ENCODE measurements at places on chromosomes 5 and 9.

- H3K27ac ChIP-seq: no peak overlapping the region
- H3K4me3 ChIP-seq: no peak overlapping the region
- no peak for DNase-seq
- no peaks in the 10 kb centered on the region for H3K36me3 ChIP-seq
Measured at GRCh38 chr5:142852416-142853198, 82.4 kb downstream of the ARHGAP26 start.

- H3K4me1 ChIP-seq: no peaks in the 10 kb centered on the region
- H3K36me3 ChIP-seq: no peaks in the 10 kb centered on the region
- no peak overlapping the region for H3K27ac ChIP-seq
- no peak for DNase-seq
Measured at GRCh38 chr9:2928411-2928810, 84.5 kb upstream of the PUM3 start.

DNA sequence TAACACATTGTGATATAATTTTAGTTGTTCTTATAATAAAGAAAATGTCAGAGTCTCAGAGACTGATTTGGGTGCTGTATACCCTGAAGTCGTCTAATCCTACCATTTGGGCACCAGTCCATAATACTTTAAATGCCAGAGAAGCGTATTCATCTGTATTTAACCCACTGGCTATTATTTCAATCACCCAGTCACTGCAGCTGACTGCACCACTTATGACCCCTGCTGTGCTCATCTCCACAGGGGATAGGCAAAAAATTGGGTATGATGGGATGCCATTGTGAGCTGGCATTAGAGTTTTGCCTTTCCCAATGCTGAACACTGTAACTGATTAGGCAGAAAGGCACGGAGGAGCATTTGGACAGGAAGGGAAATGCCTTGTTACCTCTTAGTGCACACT, 599.7 kb downstream of the CAAP1 start:
- H3K27me3 ChIP-seq: no peaks in the 10 kb centered on the region
- DNase-seq: no peak
- no peak overlapping the region for H3K27ac ChIP-seq
- H3K4me1 ChIP-seq: no peaks in the 10 kb centered on the region
- H3K4me3 ChIP-seq: no peak overlapping the region
- no peaks in the 10 kb centered on the region for H3K36me3 ChIP-seq

- peaks cover 8% of the 10 kb centered on the region for H3K36me3 ChIP-seq
- H3K4me1 ChIP-seq: no peaks in the 10 kb centered on the region
- no peak for DNase-seq
- no peaks in the 10 kb centered on the region for H3K27me3 ChIP-seq
- no peak overlapping the region for H3K4me3 ChIP-seq
Measured at GRCh38 chr5:133081036-133081435, 29.2 kb downstream of the HSPA4 start.

- no peak overlapping the region for H3K4me3 ChIP-seq
- no peak overlapping the region for H3K27ac ChIP-seq
- no peaks in the 10 kb centered on the region for H3K27me3 ChIP-seq
- DNase-seq: no peak
- peaks cover 10% of the 10 kb centered on the region for H3K4me1 ChIP-seq
Measured at GRCh38 chr9:136860933-136861873, 4.9 kb downstream of the EDF1 start.

GRCh38 chr5:178416919-178417318, 173.3 kb downstream of the COL23A1 start:
- H3K36me3 ChIP-seq: peaks cover 2% of the 10 kb centered on the region
- H3K4me1 ChIP-seq: peaks cover 10% of the 10 kb centered on the region
- no peaks in the 10 kb centered on the region for H3K27me3 ChIP-seq
- no peak overlapping the region for H3K4me3 ChIP-seq
- no peak overlapping the region for H3K27ac ChIP-seq

GRCh38 chr5:54873691-54874090, 111.7 kb downstream of the ESM1 start:
- H3K4me1 ChIP-seq: no peaks in the 10 kb centered on the region
- no peaks in the 10 kb centered on the region for H3K27me3 ChIP-seq
- H3K27ac ChIP-seq: no peak overlapping the region
- no peak for DNase-seq
- no peak overlapping the region for H3K4me3 ChIP-seq
- no peaks in the 10 kb centered on the region for H3K36me3 ChIP-seq

DNA sequence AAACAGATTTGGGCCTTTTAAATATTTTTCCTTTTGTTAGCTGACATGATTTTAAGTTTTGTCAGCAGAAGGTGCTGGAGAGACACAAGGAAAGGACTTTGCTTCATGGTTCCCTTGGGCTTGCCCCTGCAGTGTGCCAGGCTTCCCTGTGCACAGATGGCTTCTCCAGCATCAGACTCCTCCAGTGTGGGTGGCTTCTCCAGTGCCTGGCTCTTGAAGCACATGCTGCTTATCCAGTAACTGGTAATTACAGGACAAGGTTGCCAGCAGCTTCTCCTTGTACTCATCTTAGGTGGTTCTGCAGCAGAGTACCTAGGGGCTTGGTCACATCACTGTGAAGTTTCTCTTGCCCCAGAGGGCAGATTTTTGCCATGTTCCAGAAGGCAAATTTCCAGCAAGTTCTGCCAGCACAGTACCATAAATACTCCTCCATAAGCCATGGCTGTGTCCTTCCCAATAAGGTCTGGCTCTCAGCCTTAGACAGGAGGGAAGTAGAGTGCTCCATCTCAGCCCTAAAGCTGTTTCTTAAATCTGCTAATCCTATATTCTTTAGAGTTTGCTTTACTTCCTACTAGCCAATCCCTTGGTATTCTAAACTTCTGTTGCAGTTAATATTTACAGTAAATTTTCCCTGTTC, 62.4 kb downstream of the PJA2 start:
- H3K27ac ChIP-seq: no peak overlapping the region
- DNase-seq: no peak
- no peak overlapping the region for H3K4me3 ChIP-seq

DNA sequence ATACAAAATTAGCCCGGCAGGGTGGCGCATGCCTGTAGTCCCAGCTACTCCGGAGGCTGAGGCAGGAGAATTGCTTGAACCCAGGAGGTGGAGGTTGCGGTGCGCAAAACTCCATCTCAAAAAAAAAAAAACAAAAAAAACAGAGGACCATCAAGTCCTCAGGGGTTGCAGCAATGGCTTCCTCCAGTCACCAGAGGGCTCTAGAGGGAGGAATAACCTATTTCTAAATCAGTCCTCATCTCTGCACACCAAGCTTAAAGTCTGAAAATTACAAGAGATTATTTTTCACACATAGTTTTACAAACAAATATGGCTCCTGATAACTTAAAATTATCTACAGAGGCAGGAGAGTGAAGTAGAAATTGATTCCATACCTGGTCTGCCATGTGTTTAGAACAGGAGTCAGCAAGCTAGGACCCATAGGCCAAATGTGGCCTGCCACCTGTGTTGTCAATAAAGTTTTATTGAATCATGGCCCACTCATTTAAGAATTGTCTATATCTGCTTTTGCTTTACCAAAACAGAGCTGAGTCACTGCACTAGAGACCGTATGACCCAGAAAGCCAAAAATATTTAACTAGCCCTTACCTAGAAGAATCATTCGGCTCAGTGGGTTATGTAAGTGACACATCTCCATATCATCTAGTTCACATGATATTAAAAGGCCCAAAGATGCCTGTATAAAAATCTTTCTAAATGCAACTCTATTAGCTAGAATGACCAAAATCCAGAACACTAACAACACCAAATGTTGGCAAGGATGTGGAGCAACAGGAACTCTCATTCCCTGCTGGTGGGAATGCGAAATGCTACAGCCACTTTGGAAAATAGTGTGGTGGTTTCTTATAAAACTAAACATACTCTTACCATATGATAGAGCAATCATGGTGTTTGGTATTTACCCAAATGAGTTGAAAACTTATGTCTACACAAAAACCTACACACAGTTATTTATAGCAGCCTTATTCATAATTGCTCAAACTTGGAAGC, 207.7 kb downstream of the FRMD3 start:
- no peak overlapping the region for H3K27ac ChIP-seq
- no peak overlapping the region for H3K4me3 ChIP-seq
- no peaks in the 10 kb centered on the region for H3K36me3 ChIP-seq
- H3K27me3 ChIP-seq: no peaks in the 10 kb centered on the region

DNA sequence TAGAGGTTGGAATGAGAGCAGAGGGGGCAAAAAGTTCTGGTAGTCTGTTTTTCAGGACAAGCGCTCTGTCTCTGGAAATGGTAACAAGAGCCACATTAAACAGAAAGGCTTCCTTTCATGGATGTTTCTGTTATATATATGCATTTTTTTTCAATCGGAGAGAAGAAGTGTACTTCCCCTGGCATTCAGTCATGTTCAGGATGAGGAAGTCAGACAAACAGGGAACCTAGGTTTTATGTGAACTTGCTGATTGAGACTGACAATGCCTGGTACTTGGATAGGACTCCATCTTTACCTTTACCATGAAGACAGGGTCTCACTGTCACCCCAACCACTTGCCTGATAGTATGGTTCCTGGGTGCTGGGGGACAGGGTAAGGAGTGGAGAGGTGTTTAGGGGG, 30.1 kb upstream of the ZBED3 start:
- H3K27me3 ChIP-seq: no peaks in the 10 kb centered on the region
- H3K27ac ChIP-seq: no peak overlapping the region
- no peaks in the 10 kb centered on the region for H3K4me1 ChIP-seq
- H3K36me3 ChIP-seq: no peaks in the 10 kb centered on the region
- no peak for DNase-seq
- H3K4me3 ChIP-seq: no peak overlapping the region

- H3K4me3 ChIP-seq: no peak overlapping the region
- peaks cover 2% of the 10 kb centered on the region for H3K27me3 ChIP-seq
- H3K4me1 ChIP-seq: peaks cover 20% of the 10 kb centered on the region
Measured at GRCh38 chr9:129318121-129319075, 140.3 kb upstream of the IER5L start.

DNA sequence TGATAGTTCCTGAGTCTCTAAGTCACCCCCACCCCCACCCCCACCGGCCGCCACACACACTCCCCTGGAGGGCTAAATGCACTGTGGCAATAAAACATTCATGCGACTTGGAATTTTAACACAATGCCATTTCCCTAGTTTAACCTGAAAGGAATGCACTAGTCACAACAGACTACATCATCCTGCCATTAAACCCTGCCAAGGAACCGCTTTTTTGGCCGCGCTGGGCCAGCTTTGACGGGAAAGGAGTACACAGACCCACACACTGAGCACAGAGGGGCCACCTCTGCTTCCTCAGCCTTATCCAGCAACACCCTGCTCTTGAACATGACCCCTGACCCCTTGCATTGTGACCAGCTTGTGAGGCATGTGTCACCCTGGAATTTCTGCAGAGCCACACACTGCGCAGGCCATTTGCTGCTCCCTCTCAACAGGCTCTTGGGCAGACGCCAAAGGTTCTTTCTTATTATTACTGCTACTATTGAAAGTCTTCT, 165.3 kb downstream of the BNC2 start:
- no peak overlapping the region for H3K4me3 ChIP-seq
- peak overlapping the region; percentile 53 for H3K27ac ChIP-seq
- no peaks in the 10 kb centered on the region for H3K4me1 ChIP-seq

- H3K4me1 ChIP-seq: peaks cover 12% of the 10 kb centered on the region
- H3K27ac ChIP-seq: no peak overlapping the region
- no peak overlapping the region for H3K4me3 ChIP-seq
- H3K27me3 ChIP-seq: no peaks in the 10 kb centered on the region
- DNase-seq: no peak
- no peaks in the 10 kb centered on the region for H3K36me3 ChIP-seq
Measured at GRCh38 chr5:438481-438981, 4.4 kb upstream of the EXOC3 start.

DNA sequence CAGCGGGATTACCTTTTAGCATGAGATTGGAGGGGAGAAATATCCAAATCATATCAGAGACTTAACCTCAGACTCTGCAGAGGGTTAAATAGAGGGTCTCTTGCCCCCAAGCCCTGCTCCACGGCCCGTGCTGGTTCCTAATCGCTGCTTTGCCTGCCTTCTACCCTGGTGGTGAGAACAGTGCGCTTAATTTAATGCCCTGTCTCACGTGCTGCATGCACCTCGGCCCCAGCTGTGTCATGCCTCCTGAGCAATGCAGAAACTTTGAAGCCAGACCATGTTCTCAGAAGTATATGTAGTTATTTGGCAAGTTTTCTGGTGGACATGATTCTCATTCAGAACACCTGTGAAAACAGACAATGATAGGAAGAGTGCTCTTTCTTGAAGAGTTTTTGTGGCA, 1.4 kb downstream of the OTULIN start:
- H3K27me3 ChIP-seq: no peaks in the 10 kb centered on the region
- H3K4me1 ChIP-seq: peaks cover 17% of the 10 kb centered on the region
- peak overlapping the region; percentile 92 for H3K4me3 ChIP-seq
- H3K36me3 ChIP-seq: peaks cover 7% of the 10 kb centered on the region
- peak; percentile 47 for DNase-seq

- no peak overlapping the region for H3K4me3 ChIP-seq
- no peaks in the 10 kb centered on the region for H3K27me3 ChIP-seq
- H3K4me1 ChIP-seq: peaks cover 38% of the 10 kb centered on the region
- H3K27ac ChIP-seq: peak overlapping the region; percentile 56
Measured at GRCh38 chr9:128550770-128551656, 1.4 kb upstream of the SPTAN1 start.

GRCh38 chr5:145848854-145849253, 13.7 kb upstream of the PRELID2 start:
- DNase-seq: no peak
- H3K4me3 ChIP-seq: no peak overlapping the region
- no peaks in the 10 kb centered on the region for H3K4me1 ChIP-seq
- H3K27me3 ChIP-seq: no peaks in the 10 kb centered on the region

DNA sequence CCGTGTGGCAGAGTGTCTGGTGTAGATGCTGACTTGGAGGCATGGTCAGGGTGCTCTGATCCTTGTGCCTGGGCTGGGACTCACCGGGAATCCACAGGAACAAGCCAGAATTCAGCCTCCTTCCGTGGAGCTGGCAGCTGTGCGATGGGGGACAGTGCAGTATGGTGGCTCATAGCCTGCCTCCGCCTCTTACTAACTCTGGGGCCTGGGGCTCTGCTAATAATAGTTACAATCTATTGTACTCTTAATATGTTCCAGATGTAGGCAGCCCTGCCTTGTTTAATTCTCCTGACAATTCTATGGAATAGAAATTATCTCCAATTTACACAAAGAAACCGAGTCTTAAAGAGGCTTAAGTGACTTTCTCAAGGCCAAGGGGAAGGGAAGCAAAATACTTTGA, 77.6 kb downstream of the PCDH1 start:
- H3K27ac ChIP-seq: no peak overlapping the region
- no peaks in the 10 kb centered on the region for H3K36me3 ChIP-seq

Measured in thymus (tissue), 14 donors.